ENCODE measurements at places on chromosomes 12 and 14.

DNA sequence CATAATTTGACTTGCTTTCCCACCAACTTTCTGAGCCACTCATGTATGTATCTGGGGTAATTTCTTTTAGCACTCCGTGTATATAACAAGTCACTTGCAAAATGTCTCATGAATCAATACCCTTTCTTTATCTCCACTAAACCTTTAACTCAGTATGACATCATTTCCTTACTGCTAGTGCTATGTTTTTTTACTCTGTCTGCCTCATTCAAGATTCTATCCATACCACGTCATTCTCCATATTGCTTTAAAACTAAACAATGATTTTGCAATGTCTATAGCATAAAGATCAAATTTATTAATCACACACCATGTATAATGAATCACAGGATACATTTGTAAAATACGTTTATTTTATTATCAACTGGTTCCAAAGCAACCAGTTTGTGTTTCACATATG, 178.2 kb downstream of the PIK3C2G start:
- no peak for DNase-seq

DNA sequence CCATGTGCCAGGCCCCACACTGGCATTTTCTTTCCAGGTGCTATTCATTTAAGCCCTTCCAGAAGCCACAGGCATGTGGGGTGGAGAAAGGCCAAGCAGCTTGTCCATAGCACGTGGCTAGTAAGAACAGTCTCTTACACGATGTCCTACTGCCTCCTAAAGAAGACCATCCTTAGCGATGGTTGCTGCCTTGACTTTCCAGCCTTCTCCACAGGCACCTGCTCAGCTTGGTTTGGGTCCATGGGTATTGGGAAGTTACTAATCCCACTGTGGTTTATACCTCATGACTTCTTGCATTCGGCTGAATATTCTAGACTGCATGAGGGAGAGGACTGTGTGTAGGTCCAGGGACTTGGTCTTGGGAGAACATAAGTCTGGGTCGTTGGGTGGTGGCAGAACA, 49.2 kb downstream of the NINJ2 start:
- DNase-seq, result no peak

GRCh38 chr12:85138833-85139232, 102.7 kb downstream of the LRRIQ1 start:
- no peak for DNase-seq

GRCh38 chr14:97117693-97118092, 320.5 kb downstream of the VRK1 start:
- no peak for DNase-seq

- no peak for DNase-seq
Measured at GRCh38 chr12:1529862-1530591, 64.4 kb downstream of the FBXL14 start.

DNA sequence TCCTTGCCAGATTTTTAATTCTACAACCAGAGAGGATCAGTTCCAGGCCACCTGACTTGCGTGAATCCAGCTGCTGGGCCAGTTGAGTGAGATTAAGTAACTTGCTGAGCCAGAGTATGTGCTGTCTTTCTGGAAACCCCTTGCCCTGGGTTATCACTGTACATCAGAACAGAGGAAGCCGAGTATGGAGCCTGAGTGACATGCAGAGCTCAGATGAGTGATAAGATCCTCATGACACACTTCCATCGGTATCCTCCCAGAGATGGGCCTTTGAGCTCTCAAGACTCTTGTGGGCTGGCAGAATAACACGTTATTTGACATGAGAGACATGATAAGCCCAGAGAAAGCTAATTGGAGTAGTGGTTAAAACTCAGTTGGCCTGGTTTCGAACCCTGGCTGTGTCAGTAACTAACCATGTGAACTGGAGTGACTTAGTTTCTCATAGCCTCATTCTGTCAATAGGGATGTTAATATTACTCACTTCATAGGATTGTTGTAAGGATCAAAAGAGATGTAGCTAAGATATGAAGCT, 388.1 kb downstream of the ZFP36L1 start:
- DNase-seq, result no peak

DNA sequence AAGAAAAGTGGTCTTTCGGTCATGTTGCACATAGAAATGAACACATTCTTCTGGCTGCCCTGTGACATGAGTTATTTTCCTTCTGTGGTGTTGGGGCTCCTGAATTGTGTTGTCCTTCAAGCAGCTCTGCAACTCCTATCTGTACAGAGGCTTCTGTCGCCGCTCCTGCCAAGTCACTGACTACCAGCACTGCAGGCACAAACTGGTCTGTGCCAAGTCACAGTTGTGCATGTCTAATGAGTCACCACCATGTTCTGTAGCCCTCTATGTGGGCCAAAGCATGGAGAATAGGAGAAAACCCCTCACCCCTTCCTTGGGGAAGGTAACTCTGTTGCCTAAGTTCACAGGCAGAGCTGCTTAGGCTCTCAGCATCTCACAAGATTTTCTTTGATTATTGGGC, 283.3 kb downstream of the RPL10L start:
- DNase-seq, result no peak

DNA sequence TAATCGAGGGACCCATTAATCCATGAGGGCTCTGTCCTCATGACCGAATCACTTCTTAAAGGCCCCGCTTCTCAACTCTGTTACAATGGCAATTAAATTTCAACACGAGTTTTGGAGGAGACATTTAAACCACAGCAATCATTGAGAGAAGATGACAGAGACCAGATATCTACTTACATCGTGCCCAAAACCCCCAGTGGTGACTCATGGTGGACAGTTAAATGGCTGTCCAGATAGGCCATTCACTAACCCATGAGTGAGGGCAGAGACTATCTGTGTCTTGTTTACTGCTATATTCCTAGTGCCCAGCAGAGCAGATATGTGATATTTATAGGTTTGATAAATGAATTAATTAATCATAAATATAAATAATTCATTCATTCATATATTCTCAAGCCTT, 20.0 kb upstream of the FLVCR2 start:
- no peak for DNase-seq

DNA sequence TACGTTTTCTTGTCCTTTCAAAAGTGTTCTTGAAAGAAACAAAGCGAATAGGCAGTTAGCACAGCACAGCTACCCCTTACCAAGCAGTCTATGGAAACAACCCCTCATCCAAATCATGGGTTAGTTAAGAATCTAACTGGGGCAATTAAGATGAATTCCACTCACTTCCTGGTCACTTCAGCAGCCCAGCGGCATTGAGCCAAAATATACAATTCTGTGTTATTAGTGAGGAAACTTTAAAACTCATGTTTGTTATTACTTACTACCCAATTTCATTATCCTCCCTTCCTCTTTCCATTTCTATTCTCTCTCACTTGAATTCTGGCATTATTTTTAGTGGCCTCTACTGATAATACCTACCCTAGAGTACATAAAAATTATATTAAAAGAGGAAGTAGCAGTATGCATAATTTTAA, 121.4 kb downstream of the PPHLN1 start:
- DNase-seq, result no peak

DNA sequence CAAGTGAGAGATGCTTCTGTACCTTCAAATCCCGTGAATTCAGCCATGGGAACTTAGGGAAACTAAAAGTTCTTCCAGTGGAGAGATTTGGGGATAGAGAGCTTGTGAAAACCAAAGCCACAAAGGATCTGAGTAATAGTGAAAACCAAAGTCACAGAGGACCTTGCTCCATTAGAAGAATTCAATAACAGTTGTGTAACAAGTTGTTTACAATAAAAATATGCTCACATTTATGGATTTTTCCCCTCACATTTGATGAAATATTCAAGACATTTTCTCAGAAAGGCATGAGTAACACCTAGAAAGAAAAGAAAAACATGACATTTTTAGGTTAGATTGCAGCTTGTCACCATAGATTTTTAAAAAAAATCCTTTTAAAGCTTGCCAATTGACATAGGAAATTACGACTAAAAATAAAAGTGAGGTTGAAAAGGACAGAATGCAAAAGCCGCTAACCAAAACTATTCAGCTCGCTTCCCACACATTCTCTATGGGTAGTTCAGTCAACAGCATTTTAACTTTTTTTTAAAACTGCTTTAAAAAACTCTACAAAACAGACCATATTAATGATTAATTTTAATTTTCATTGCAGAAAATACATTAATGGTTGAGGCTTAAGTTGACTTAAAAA, 113.2 kb downstream of the CAND1 start:
- no peak for DNase-seq

DNA sequence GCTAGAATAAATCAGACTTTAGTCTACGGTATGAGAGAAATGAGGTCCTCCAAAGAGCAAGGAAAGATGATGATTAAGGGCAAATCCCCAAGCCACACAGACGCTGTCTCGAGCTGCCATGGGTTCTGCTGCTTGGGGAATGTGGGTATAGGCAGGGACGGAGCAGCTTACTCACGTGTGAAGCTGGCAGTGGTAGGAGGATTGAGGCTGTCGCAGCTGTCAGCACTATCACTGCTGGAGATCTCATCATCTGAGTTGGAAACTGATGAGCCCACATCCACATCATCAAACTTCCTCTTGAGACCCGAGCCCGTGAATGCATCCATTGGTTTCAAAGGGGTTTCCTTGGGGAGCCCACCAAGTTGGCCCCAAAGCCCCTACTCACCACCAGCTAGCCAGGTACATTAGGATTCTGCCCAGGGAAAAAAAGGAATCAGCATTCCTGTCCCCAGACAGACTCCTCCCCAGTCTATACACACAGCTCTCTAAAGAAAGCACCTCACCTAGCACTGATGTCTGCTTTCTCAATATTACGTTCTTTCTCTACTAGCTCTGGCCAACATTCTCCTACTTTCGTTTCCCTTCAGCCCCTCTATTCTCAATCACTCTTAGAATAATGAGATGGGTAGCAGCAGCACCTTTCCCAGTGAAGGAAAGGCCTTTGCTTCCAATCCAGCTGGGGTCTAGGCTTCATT, 7.0 kb downstream of the CSRNP2 start:
- no peak for DNase-seq

DNA sequence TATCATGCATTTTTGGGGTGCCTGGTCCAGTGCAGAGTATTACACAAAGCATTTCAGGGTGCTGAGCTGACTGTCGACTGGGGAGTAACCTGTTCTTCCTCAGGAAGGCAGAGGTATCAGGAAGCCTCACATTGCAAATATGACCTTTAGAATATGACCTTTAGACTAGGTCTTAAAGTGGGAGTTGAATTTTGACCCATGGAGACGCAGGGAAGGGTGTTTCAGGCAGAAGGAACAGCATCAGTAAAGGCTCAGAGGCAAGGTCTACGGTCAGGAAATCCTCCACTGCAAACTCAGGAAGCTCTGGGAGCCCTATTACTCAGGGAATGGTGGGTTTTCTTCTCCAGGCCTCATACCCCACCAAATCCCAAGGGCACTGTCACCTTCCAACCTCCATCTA, 11.3 kb downstream of the HNF1A start:
- no peak for DNase-seq

GRCh38 chr12:67451206-67451605, 182.0 kb downstream of the CAND1 start:
- no peak for DNase-seq

- no peak for DNase-seq
Measured at GRCh38 chr12:79689477-79690141, 1.2 kb downstream of the PAWR start.

GRCh38 chr14:21072031-21072473, 1.9 kb downstream of the ARHGEF40 start:
- no peak for DNase-seq

DNA sequence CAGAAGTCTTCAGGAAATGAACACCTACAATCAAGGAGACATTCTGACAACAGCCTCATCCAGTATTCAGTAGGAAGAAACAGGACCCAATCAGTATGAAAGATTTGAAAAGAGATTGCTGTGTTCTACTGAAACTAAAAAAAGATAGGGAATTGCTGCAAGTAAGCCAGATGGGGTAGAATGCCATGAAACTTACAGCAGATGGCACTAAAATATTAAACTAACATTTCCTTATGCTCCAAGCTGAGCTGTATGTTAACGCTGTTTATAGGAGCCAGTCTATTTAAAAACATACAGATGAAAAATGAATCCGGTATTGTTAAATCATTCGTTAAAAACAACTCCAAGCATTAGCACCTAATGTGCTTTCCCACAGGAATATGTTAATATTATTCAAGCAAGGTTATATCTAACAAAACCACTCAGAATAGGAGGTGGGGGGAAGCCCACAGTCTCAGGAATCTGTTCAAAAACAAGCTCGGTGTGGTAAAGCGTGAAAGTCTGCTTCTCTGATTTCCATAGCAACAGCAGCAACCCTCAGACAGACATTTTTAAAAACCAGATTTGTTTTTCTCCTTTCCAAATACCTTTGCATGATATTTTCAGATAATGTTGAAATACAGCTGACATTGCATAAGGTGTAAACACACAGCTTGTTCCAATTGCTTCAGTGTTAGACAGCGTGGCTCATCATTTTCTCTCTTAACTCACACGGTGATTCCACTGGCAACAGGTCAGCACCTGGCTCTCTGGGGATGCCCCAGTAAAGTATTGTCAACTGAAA, 131.4 kb upstream of the CCDC175 start:
- no peak for DNase-seq

DNA sequence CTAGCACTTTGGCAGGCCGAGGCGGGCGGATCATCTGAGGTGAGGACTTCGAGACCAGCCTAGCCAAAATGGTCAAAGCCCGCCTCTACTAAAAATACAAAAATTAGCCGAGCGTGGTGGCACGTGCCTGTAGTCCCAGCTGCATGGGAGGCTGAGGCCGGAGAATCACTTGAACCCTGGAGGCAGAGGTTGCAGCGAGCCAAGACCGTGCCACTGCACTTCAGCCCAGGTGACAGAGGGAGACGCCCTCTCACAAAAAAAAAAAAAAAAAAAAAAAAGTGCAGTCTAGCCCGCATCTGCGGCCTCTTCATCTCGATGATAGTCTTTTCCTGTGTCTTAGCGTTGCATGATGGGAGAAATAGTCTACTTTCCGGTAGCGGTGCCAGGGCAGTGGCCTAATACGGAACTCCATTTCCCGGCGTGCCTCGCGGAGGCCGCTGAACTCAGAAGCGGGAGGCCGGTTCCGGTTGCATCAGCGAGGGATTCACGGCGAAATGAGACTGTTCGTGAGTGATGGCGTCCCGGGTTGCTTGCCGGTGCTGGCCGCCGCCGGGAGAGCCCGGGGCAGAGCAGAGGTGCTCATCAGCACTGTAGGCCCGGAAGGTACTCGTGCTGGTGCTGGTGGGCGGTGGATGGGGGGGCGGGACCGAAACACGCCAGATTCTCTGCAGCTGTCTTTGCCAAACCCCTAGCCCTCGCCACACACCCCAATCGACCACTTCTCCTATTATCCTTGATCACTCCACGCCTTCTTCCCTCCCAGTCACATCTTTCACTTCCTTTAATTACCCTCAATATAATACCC, at the start of gene MARS1:
MARS1 (plus strand) TSS at position 472 of the 805 bp plus-strand sequence; CDS start at position 495, 23 bp downstream.
- peak; percentile 92 for DNase-seq

DNA sequence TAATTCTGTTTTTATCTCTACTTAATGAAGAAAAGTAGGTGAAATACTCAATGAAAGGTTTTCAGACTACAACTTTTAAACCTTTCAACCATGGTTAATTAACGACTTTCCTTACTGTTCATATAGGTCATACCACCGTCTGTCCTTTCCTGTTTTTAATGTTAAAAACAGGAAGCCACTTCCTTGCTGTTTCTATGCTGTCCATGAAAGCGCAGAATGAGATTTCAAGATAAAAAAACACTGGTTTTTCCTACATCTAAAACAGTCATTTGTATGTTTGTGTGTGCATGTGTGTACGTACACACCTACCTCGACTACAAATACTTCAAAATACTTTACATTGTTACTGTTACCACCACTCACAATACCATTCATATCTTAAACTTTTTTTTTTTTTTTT, 27.3 kb downstream of the SPTLC2 start:
- no peak for DNase-seq

GRCh38 chr14:82411298-82411697, 877.6 kb upstream of the SEL1L start:
- DNase-seq, result no peak

Data from NCI-H748 treated with DMSO at 0.1 percent for 48 hours (cell line).